Heart right ventricle (tissue), 16 donors: ENCODE measurements at places on chromosomes 3 and 15.

GRCh38 chr3:32532434-32532833 is 29.8 kb upstream of the CMTM6 start:
- DNase-seq = no peak

DNA sequence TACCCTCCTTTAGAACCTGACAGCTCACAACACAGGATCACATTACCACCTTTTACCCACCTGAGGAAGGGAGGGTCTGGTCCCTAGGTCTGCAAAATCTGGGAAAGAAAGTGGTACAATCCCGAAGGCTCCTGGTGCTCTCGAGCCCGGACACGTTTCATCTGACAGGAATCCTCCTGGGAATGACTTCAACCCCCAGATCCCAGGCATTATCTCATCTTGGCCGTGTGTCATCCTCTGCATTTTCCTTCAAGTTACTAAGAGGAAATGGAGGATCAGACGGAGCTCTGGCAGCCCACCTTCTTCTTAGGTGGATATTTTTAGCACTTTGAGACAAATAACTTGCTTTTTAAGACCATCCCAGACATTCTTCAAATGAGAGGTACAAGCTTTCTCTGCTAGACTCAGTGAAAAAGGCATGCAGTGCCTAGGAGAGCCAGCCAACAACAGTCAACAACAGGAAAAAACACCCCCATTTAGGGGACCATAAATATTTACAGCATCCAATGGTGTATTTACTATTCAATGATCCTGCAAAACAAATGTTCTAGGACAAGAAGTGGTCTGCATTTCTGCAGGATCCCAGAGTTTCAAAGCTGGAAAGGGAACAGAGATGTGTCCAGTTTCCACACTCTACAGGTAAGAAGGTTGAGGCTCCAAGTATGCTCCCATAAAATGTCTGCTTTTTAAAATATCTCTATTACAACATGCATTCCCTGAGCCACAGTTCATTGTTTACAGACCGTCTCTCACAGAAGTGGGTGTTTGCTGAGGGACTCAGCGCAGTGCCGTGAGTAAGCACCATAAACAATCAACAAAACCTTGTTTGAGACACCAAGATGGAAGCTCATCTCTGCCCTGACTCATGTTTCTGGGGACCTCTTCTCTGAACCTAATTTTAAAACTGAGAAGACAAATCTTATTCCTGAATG is 38.3 kb upstream of the ARHGEF3 start:
- no peak for DNase-seq

DNA sequence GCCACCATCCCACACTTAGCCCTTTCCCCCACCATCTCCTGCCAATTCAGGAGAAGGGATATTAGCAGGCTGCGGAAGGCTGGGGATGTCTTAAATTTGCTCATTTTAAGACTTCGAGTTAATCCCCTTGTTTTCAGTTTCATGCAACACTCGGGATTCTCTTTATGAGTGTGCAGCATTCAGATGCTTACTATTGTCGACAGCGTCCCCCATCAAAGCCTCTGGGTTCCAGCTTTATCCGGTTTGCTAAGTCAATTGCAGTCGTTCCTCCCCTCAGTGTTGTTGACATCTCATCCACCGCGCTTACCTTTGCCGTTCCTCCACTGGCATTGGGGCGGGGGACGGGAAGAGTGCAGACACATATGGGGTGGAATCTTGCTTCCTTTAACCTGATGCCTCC is 220.2 kb downstream of the VPS13C start:
- DNase-seq = no peak

DNA sequence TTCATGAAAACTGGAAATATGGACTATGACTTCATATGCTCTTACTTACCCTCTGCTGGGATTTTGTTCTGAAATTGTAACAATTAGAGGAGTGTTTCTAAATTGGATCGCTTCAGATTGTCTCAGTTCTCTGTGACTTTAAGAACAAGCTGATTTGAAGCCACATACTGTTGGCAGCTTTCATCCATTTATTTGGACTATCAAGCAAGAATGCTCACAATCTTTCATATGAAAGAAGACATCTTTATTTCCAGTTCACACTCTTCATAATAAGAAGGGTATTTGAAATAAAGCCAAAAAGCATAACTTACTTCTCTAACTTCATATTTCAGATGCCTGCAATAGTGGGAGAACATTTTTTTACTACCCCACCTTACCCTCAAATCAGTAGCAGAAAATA is 491.6 kb upstream of the TPRG1 start:
- no peak for DNase-seq

- DNase-seq = no peak
Observed at GRCh38 chr15:39512643-39513042, 68.2 kb upstream of the THBS1 start.

DNA sequence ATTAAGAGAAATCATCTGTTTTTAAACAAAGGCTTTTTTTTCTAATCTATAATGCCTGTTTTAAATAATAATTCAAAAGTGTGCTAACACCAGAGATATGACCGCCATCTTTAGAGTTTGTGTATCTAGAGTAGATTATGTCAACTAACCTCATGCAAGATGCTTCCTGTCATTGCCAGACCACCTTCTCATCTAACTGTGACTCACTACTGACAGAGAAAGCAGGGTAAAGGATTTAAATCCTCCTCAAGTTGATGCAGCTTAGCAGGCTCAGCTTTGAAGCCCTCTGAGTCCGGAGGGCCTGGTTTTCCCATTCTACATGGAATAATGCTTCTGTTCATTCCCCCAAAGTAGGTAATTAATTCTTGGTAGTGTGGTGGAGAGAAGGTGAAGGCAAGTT is 108.5 kb downstream of the ECT2 start:
- DNase-seq = no peak

DNA sequence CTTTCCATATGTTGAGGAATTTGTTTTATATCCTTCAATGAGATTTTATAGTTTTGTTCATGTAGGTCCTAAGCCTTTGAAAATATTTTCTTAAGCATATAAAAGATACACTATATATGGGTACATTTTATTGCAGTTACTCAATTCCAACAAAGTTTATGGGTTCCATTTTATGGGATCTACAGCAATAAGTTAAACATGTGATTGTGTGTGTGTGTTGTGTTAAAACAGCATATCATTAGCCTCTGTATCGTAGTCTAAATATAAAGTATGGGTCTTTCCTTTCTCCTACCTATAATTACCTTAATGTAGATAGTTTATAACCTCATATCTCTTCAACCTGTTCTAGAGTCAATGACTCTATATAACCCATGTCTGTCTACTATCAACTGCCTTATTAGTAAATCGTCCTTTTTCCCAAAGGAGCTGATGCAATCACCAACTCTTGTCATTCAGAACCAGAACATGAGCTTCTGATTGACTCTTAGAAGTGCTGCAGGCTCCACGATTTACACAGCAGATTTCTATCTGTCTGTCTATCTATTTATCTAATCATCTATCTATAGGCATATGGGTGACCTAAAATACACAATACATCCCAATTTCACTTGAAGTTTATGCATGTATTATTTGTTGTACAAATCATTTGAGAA is 512.6 kb upstream of the CBLB start:
- no peak for DNase-seq

DNA sequence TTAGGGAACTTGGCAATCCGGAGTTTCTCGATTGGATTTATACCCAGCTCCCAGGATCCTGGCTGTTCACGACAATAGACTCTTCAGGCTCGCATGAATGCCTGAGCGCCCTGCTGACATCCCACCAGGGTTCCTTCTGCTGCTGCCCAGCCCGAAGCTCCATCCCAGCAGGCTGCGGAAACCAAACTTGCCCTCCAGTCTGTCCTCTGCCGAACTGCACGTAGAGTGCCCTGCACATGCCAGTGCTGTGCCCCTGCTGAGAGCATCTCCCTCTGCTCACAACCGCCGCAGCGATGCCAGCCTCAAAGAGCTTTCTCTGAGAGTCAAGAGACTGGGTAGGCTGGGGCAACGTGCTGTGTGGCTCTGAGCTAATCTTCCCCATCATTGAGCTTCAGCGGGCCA is 6.9 kb downstream of the ADAMTS7 start:
- no peak for DNase-seq

DNA sequence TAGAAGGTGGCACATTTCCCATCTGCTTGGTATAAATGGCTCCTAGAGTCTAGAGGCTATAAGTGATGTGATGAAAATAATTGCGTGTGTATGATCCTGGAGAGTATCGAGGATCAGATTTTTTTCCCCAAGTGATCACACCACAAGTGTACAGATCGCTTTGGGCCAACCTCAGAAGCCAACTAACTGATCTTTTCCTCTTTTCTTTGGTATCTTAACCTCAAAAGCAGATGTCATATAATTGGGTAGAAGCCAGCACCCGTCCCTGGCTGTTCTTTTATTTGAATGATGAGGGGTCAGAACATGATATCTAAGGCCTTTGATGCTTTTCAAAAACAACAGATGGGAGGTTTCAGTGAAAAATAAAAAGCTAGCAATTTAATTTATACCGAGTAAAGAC is 3.3 kb downstream of the P2RY14 start:
- no peak for DNase-seq

GRCh38 chr3:139629033-139629432 is 48.7 kb downstream of the NMNAT3 start:
- no peak for DNase-seq

DNA sequence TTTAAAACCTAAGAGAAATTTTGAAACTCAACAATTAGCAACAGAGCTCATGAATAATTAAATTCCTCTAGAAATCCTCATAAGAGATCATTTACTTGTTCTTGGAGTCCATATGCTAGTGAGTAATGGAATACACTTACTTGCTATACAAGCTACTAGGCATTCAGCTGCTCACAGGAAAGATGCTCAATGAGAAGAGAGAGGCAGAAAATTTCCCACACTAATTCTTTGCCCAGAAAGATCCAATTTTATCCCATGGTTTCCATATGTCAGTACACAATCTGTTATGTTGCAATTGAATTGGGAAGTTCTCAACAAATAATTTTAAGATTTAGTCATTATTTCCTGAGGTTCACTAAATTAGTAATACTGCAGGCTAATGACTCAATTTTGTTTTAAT is 310.4 kb downstream of the RYR3 start:
- no peak for DNase-seq

DNA sequence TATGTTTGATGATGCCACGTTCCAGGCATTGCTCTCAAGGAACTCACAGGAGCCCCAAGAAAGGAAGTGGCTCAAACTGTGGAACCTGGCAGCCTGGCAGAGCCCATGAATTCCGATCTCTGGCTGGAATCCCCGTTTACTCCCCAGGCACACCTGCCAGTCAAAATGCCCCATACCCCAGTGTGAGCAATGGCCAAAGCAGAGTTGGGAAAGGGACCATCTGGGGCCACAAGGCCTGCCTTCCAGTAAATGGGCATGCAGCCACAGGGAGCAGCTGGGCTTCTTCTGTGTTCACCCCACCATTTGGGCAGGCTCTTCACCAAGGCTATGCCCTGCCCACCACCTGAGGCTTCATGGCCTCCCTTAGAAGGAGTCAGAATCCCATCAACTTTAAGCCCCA is 257.0 kb upstream of the GOLGA6L4 start:
- no peak for DNase-seq

- no peak for DNase-seq
Observed at GRCh38 chr3:84547971-84548970, 410.5 kb upstream of the CADM2 start.

GRCh38 chr3:59381282-59381681 is 331.5 kb upstream of the CFAP20DC start:
- no peak for DNase-seq

- no peak for DNase-seq
Observed at GRCh38 chr15:65310431-65311137, 6.1 kb downstream of the RNU5B-1 start.

GRCh38 chr3:159169828-159170227 is 368.0 kb downstream of the MFSD1 start:
- DNase-seq = no peak

GRCh38 chr15:80070840-80071239 is 11.4 kb downstream of the ZFAND6 start:
- DNase-seq = no peak

DNA sequence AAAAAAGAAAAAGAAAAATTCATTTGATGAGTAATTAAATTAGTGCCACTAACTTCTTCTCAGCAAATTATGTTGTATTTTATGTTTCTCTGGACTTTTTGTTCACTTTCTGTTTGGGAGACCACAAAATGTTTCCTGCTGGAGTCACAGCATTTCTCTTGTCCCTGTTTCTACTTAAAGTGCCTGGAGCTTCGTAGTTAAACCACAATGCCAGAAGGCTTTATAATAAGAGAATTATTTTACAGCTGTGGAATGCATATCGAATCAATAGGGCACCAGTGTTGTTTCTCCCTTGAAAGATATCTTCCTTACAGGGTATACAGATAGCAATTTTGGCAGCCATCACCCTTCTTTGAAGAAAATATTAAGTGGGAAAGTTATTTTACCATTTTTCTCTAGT is 3.2 kb downstream of the DTWD1 start:
- no peak for DNase-seq

DNA sequence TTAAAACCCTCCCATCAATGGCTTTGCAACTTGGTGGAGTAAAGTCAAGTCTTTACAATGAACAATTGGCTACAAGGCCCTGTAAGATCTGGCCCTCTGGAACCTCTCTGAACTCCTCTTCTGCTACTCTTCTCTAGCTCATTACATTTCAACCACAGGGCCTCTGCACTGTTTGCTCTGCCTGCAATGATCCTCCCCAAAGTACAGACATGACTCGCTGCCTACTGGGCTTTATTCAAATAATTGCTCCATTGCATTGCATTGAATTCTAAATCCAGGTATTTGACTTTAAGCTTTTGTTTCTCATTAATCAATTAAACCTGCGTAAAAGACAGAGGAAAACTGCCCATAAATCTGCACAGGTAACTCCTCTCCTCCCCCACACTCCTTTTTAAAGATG is 96.7 kb downstream of the CD47 start:
- DNase-seq = no peak

- DNase-seq = no peak
Observed at GRCh38 chr15:89332446-89332845, 2.2 kb downstream of the POLG start.

GRCh38 chr3:123071146-123071545 is 4.3 kb downstream of the PDIA5 start:
- no peak for DNase-seq

- no peak for DNase-seq
Observed at GRCh38 chr15:100350434-100351226, 8.9 kb upstream of the ADAMTS17 start.

- no peak for DNase-seq
Observed at GRCh38 chr15:101250873-101251829, 697 bp downstream of the CHSY1 start.

- peak; percentile 46 for DNase-seq
Observed at GRCh38 chr15:33068007-33068481, 126.5 kb downstream of the FMN1 start.

DNA sequence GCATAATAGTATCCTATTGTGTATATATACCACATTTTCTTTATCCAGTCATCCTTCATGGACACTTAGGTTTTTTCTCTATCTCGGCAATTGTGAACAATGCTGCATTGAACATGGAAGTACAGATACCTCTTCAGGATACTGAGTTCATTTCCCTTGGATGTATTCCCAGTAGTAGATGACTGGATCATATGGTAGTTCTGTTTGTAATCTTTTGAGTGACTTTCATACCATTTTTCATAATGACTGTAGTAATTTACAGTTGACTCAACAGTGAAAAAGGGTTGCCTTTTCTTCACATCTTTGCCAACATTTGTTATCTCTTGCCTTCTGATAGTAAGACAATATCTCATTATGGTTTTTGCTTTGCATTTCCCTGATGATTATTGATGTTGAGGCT is 21.8 kb downstream of the MYH15 start:
- DNase-seq = no peak

- DNase-seq = no peak
Observed at GRCh38 chr3:130990282-130990681, 36.3 kb downstream of the ASTE1 start.

GRCh38 chr3:32392536-32393302 is 1.1 kb downstream of the CMTM7 start:
- peak; percentile 59 for DNase-seq
